ENCODE measurements at places on chromosomes 1 and 21.
A peak's percentile ranks its signal among the peaks of the same experiment; 100 is the strongest.

DNA sequence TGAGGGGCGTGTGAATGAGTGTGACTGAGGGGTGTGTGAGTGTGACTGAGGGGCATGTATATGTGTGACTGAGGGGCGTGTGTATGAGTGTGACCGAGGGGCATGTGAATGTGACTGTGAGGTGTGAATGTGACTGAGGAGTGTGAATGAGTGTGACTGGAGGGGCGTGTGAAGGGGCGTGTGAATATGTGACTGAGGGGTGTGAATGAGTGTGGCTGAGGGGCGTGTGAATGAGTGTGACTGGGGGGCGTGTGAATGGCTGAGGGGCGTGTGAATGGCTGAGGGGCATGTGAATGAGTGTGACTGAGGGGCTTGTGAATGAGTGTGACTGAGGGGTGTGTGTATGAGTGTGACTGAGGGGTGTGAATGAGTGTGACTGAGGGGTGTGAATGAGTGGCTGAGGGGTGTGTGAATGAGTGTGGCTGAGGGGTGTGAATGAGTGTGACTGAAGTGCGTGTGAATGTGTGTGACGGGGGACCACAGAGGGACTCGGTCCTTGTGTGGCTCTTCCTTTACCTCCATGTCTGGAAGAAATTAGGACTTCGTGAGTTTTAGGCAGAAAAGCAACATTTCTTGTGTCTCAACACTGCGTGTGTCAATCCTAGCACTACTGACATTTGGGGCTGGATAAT is 105.8 kb downstream of the GLIS1 start:
- no peak for DNase-seq

GRCh38 chr1:110460253-110461220 is 9.6 kb downstream of the PROK1 start:
- DNase-seq, result peak; percentile 75

DNA sequence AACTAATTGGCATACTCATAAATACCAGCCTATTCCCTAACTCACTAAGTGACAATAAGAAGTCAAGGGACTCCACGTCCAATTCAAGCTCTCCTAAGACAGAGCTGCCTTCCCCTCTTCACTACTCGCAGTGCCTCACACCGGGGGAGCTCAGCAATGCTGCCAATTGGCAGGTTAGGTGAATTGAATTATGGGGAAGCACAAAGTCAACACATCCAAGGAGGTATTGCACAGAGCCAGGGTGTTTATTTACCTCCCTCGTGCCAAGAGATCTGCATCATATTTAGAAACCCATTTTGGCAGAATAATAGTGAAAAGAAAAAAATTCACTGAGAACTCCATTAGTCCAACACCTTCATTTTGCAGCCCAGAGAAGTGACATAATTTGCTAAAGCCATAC is 20.4 kb upstream of the TNR start:
- no peak for DNase-seq

GRCh38 chr1:239233626-239234025 is 152.7 kb upstream of the CHRM3 start:
- no peak for DNase-seq

GRCh38 chr1:82586473-82586872 is 785.7 kb downstream of the ADGRL2 start:
- no peak for DNase-seq

- no peak for DNase-seq
Observed at GRCh38 chr1:179208681-179209477, 20.6 kb downstream of the ABL2 start.

DNA sequence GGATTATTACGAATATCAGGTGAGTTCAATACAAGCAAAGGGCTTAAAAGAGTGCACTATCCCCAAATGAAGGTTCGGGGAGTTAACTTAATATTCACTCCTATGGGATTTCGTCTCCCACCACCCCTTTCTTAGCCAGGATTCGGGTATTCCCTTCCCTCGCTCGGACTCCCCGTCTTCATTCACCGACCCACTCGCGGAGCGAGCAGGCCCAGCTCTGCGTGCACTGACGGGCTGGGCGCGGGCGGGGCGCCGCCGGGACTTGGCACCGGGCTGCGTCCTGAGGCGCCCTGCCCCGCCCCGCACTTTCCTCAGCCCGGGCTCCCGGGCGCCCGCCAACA is 7.7 kb upstream of the MPZL1 start:
- no peak for DNase-seq

DNA sequence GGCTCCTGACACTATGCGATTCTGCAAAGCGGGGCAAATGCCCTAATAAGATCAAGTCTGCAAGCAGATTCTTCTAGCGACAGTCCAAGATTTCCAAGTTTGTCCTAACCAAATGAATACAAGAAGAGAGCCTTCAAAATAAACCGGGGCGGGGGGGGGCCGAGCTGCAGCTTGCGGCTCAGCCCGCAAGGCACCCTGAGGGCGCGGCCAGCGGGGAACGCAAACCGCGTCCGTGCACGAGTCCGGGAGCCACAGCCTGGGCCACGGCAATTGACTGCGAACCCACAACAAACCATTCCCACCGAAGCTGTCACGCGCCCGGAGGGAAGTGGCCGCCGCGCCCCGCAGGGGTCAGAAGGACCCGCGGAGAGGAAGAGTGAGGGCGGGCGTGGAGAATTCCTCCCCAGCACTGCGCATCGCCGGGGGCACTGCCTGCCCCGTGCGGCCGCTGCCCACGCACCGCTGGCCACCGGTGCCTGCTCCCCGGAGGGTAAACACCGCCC is 687 bp downstream of the TGFBR3 start:
- DNase-seq, result peak; percentile 14

DNA sequence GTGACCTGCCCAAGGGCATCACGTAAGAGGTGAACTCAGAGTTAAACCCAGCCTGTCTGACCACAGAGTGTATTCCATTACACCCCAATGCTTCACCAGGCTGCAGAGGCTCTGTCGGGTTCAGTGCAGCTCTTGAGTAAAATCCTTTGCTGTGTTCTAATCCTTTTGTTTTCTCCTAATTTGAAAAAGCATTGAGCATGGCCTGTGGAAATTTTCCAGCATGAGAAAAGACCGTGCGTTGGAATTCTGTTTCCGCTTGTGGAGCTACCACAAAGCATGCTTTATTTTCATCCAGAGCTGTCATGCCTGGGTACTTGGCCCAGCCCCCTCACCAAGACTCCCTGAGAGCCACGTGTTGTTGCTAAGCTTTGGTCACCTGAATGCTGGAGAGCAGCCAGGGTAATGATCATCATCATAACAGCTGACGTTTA is 317.6 kb downstream of the PRDM2 start:
- DNase-seq, result no peak

DNA sequence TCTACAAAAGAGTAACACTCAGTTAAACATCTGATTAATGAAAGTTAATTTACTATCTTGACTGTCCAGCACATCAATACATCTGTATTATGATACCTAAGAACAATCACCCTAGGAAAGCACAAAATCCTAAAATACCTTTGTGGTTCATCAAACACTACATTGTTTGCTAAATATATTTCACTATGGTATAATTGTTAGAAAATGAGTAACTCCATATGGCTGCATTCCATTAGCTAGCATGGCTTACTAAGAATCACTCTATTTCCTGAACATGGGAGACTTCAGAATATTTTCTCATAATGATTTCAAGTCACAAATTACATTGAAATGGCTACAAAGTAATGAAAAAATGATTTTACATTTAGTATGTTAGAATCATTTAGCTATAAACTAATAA is 12.5 kb downstream of the TRMT1L start:
- no peak for DNase-seq

DNA sequence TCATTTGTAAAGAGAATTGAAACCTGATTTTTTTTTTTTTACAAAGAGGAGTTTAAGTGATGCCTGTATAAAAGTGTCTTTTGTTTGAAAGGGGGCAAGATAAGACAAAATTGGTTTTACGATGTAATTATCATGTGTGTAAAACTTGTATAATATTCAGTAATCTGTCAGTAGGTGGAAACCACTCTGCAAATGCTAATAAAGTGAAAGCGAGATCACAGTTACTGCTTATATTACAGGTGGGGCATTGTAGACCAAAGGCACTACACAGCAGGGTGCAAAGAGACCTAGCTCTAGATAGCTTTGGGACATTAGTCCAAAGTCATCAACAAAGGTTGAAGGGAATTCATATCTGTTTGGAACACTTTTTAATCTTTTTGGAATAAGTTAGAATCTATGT is 174.2 kb downstream of the LHX8 start:
- DNase-seq, result no peak

GRCh38 chr1:182841368-182841988 is 2.3 kb downstream of the DHX9 start:
- no peak for DNase-seq

GRCh38 chr1:56508523-56508983 is 70.8 kb downstream of the PLPP3 start:
- DNase-seq, result no peak

DNA sequence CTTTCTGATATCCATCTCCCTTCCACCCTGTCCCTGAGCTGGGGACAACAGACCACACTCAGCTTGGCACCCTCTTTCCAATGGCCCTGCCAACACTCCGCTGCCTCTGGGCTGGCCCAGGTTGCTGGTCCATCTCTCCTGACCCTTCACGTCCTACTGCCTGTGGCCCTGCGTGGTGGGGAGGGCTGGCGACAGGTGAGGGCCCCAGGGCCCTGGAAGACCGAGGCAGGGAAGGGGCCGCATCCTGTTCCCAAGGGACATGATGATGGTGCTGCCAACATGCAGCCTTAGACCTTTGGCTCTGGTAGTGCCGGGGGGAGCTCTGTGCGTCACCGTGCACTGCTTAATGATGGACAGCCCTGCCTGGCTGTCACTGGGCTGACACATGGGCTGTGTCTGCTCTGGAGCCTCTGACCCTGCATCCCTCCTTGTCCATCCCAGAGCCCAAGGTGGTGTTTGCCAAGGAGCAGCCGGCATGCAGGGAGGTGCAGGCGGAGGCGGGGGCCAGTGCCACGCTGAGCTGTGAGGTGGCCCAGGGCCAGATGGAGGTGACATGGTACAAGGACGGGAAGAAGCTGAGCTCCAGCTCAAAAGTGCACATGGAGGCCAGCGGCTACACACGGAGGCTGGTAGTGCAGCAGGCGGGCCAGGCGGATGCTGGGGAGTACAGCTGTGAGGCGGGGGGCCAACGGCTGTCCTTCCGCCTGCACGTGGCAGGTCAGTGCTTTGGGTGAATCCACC is 65.2 kb downstream of the OBSCN start:
- no peak for DNase-seq

- DNase-seq, result no peak
Observed at GRCh38 chr1:66305927-66306326, 228.0 kb upstream of the SGIP1 start.

DNA sequence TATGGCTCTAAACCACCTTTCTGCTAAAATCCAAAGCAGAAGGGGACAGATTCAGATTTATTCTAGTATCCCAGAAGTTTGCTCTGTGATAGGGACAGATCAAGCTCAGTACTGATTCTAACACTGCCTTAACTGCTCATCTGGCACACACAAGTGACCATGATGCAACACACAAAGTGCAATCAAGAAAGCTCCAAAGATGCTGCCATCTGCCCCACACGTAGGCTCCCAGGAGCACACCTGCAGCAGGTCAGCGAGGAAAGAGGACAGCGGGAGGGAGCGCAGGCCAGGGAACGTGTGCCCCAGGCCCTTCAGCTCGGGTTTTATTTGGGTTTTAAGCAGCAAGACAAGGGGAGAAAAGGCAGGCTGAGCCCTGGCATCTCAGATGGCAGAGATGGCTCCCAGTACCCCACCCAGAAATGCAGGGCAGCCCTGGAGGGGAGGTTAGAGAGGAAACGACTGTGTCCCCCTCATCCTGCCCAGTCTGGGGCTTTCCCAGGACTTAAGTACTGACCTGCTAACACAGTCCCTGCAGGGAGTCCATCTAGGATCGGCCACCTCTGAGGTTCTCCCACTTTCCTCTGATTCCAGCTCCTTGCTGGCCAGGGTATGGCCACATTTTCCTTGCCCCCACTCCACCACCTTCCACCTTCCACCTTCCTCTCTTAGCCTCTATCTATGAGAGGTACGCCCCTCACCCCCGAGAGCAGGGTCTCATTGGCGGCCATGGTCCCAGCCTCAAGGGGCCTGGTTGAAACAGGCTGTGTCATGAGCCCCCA is 1.2 kb downstream of the TRIM11 start:
- no peak for DNase-seq

DNA sequence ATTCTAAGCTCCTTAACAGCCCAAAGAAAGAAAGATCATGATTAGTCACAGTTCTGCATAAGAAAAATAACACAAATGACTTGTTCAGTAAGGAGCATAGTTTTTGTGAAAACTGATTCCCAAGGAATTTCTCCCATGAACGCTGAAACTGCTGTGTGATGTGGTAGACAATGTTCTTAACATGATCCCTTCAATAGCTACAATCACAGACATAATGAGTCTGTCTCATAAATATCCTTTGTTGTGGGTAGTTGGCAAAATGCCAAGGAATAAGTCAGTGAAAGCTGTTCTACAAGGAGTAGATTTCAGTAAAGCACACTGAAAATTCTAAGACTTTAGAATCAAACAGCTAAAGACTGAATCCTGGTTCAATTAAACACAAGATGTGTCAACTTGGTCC is 404.8 kb downstream of the HLX start:
- DNase-seq, result no peak

DNA sequence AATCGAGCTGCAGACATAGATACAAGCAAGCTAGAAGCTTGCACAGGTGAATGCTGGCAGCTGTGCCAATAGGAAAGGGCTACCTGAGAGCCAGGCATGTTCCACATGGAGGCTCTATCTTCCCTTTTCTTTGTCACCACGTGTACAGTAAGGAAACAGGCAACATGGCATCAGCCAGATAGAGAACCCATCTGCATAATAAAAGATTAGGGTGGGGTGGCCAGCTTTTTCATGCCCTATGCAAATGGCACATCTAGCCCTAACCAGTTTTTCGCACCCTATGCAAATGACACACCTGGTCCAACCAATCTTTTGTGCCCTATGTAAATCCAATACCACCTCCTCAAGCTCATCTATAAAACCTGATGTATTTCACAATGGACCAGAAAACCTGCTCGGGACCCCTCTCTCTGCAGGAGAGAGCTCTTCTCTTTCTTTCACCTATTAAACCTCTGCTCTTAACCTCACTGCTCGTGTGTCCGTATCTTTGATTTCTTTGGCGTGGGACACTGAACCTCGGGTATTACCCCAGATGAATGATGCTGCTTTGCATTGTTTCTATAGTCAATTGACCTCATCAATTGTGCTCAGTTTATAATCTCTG is 93.9 kb downstream of the SLC30A10 start:
- no peak for DNase-seq

- DNase-seq, result peak; percentile 35
Observed at GRCh38 chr1:40316595-40317393, at the start of gene COL9A2. COL9A2 (minus strand) TSS chr1:40317286; CDS start chr1:40317197, 89 bp downstream.

DNA sequence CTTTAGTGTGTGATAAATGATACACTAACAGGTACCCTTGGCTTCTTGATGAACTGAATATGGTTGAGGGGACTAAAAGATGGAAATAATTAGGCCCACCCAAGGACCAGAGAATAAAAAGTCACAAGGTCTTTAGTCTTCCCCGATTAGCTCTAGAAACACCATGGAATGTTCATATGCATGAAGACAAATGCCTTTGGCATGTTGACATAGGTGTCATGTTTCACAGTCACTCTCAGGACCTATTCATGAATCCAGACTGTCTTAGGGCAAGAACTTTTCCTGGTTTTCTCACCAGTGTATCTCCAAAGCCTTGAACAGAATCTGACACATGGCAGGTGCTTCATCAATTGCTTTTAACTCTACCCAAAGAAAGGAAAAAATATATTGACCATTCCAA is 412.8 kb downstream of the AJAP1 start:
- no peak for DNase-seq

- DNase-seq, result peak; percentile 45
Observed at GRCh38 chr1:212285685-212286555, 710 bp downstream of the PPP2R5A start.

- DNase-seq, result no peak
Observed at GRCh38 chr1:156006666-156007376, 13.9 kb downstream of the SSR2 start.

GRCh38 chr1:3404801-3405200 is 49.7 kb upstream of the ARHGEF16 start:
- no peak for DNase-seq

- no peak for DNase-seq
Observed at GRCh38 chr1:34405266-34405959, 228.7 kb downstream of the C1orf94 start.

Measured in stimulated activated CD4-positive, alpha-beta T cell treated with anti-CD3 and anti-CD28 coated beads, TNF-alpha, amount 100 ng/mL, for 4 hours (primary cell).